GM20000 (cell line): ENCODE measurements at places on chromosomes 1 and 21.

- peak; percentile 34 for DNase-seq
Measured at GRCh38 chr1:114263343-114263742, 109.7 kb upstream of the SYT6 start.

DNA sequence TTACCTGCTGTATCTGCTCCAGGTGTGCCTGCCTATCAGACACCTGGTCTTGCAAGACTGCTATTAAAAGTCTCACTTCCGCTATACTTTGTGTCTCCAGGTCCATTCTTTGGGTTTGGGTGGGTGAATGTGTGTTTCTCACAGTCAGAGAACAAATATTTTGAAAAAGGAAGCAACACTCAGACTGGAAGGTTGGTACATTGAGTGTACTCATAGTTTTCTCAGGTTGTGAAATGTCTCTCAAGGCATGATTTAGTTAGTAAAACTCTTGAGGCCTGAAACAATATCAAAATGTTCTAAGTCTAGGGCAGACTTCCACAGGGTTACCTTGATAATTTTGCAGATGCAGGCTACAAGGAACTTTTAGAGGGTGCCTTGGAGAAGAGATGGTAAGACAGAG lies 429.9 kb upstream of the ZRANB2 start:
- DNase-seq = no peak

- DNase-seq = peak; percentile 41
Measured at GRCh38 chr1:217482356-217483102, 148.4 kb downstream of the GPATCH2 start.

DNA sequence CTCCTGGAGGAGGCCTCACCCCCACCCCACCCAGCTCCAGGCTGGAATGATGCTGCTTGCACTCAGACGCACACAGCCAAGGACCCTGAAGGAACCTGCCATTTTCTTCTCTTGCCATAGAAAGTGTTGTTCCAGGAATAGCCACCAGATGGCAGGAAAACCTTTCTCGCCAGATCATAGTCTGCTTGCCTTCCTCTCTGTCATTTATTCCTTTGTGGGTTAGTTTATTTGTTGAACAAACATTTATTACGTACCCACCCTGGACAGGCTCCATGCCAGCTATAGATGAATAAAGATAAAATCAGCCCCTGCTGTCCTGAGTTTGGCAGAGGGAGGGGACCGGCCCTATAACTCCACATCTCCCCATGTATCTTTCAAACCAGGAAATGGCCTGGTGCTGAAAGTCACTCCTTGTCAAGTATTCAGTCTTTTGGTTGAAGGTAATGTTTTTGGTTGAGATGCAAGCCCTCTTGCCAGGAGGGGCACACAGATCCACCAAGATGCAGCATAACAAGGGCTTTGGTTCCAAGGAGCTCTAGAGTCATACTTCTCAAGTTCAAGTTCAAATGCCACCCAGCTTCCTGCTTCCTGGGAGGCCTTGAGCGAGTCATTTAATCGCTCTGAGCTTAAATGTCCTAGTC lies 7.0 kb upstream of the KCNC4 start:
- DNase-seq = peak; percentile 78

DNA sequence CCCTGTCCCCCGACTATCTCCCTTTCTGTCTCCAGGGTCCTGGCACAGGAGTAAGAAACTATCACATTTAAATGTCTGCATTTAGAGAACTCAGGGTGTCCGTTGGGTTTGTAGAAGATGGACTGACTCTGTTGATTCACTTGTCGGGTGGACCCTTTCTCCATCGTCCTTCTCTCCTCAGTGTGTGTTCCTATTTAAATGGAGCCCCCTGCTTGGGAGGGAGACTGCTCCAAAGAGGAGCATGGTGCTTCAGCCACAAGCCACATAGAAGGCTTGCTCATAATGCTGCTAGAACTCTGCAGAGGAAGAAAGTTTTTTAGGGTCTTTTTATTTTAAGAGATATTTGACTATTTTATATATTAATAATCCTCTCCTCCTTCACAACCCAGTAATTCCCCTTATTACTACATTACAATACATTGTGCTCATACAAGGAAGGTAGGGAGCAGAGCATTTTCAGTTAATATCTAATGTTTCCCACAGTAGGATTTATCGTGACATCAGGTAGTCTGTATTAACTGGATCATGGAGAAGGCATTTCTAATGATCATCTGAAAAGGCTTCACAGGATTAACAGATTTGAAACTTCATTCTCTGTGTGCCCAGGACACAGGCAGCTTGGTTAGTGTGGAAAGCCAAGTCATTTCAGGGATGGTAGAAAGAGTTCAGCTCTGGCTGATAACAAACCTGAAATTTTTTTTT lies 13.8 kb downstream of the FGGY start:
- no peak for DNase-seq

DNA sequence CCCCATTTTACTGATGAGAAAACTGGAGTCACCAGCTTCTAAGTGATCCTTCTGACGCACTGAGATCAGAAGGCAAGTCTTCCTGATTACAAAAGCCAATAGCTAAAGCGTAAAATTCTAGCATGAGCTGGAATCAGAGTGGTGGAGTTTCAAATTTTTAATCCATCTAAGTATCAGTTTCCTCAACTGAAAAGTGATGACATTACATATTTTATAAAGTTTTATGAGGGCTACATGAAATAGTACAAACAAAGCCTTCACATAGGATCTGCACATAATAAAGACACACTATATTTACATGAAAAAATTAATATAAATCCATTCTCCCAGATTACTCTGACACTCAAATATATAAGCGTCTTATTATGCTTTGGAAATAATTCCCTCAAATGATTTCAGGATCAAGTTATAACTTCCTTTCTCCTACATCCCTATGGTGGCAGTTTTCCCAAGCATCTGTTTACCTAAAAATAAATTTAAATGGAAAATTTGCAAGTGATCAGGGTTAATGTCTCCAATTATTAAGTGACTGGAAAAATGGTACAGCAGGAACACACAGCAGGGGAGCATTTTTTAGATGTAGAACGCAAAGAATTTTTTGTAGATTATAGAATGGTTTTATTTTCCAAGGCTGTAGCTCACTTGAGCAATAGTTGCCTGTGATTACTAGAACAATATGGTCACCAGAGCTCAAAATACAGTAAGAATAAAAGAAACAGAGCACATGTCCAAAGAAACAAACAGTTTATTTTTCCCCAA lies 490.4 kb upstream of the C1orf87 start:
- no peak for DNase-seq

DNA sequence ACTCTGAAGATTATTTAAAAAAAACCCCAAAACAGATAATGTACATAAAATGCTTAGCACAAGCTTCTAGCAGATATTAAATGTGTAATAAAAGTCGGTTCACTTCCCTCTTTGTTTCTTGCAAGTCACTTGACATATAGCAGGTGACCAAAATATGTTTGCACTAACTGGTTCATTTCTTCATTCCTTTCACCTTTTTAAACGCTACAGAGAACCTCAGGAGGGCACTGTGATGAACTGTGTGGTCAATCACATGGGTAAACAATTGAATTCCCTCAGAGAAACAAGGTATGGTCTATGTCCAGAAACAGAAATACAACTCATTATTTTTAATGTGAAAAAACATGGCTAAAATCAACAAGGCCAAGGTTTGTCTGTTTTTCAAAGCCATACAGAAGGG lies 51.3 kb upstream of the BCL10 start:
- no peak for DNase-seq

DNA sequence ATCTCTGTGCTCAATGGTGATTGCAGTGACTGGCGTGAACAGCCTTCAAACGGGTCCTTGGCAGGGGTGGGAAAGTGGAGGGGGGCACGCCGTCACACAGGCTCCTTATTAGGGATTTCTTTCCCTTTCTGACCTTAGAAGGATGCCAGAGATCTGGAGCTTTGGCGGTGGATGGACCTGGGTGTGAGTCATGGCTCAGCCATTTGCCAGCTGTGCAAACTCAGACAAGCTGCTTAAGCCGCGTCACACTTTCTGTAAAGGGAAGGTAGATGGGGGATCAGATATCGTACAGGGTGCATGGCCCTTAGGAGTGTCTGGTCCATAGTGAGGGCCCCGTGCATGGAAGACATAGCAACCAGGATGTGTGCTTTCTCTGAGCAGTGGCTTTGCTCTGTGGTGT lies 48.3 kb upstream of the C1orf174 start:
- DNase-seq = no peak

DNA sequence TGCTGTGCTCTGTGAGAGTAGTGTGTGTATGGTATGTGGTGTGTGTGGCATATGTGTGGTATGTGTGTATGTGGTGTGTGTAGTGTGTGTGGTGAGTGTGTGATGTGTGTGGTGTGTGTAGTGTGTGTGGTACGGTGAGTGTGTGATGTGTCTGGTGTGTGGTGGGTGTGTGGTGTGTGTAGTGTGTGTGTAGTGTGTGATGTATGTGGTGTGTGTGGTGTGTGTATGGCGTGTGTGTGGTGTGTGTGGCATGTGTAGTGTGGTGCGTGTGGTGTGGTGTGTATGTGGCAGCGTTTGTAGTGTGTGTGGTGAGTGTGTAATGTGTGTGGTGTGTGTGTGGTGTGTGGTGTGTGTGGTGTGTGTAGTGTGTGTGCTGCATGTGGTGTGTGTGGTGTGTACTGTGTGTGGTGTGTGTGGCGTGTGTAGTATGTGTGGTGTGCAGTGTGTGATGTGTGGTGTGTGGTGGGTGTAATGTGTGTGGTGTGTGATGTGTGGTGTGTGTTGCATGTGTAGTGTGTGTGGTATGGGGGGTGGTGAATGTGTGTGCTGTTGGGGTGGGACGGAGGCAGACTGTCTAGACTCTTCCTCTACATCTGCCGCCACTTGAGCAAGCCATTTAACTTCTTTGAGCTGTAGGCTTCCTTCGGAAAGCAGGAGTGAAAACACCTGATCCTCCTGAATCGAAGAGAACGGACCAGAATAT lies 33.5 kb downstream of the GPA33 start:
- DNase-seq = no peak

DNA sequence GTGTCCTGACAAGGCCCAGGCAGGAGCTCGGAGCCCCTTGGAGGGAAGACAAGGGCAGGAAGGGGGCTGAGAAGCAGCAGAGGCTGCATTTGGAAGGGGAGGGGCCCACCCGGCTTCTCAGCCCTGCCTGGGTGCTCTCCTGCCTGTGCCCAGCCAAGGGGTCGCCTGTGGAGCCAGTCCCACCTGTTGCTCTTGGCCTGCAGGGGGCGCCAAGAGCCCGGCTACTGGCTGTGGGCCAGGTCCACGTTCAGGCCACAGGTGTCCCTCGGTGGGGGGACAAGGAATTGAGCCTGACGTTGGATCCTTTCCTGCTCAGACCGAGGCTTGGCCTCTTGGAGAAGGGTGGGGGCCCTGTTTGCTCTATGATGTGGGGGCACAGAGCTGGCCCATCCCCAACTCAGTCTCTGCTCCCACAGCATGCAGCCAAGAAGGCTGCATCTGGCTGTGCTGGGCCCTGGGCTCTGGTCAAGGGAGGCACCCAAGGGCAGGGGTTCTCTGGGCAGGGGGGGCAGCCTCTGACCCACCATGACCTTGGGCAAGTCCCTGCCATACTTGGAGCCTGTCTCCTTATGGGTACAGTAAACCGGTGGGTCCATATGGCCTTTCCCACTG lies 10.9 kb downstream of the WNT4 start:
- peak; percentile 87 for DNase-seq

GRCh38 chr1:116881879-116882520 lies 27.7 kb upstream of the PTGFRN start:
- peak; percentile 49 for DNase-seq

GRCh38 chr1:4634793-4635406 lies 19.5 kb upstream of the AJAP1 start:
- no peak for DNase-seq

- no peak for DNase-seq
Measured at GRCh38 chr1:29630756-29631155, 394.4 kb downstream of the PTPRU start.

GRCh38 chr1:13662493-13662892 lies 37.5 kb upstream of the PRDM2 start:
- DNase-seq = no peak

- peak; percentile 13 for DNase-seq
Measured at GRCh38 chr1:91502672-91503184, 2.1 kb downstream of the CDC7 start.

DNA sequence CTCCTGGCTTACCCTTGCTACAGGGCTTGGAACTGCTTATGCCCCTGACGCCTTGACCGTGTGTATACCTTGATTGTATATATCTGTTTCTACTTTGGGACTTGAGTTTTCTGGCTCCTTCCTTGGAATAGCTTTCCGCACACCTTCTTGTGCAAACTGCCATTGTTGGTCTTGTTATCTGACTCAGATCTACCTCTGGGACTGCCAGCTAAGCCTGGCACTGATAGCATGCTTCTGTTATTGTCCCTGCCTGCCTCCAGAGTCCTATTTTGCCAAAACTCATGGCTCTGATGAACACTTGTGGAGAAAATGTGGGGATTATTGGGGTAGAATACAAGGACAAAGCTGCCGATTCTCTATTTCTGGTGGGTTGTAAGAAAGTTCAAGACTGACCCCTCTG lies 15.4 kb downstream of the FMOD start:
- DNase-seq = no peak

GRCh38 chr21:8993943-8994639 lies 1527.3 kb upstream of the TPTE start:
- no peak for DNase-seq

GRCh38 chr1:23960291-23961020 lies 828 bp downstream of the PNRC2 start:
- no peak for DNase-seq

- no peak for DNase-seq
Measured at GRCh38 chr21:21387916-21388315, 389.7 kb downstream of the NCAM2 start.

- no peak for DNase-seq
Measured at GRCh38 chr1:21680381-21680780, 11.2 kb upstream of the RAP1GAP start.

GRCh38 chr1:69421286-69421685 lies 146.4 kb upstream of the LRRC7 start:
- no peak for DNase-seq

GRCh38 chr1:1197551-1198422 lies 8.6 kb downstream of the TNFRSF18 start:
- DNase-seq = no peak

DNA sequence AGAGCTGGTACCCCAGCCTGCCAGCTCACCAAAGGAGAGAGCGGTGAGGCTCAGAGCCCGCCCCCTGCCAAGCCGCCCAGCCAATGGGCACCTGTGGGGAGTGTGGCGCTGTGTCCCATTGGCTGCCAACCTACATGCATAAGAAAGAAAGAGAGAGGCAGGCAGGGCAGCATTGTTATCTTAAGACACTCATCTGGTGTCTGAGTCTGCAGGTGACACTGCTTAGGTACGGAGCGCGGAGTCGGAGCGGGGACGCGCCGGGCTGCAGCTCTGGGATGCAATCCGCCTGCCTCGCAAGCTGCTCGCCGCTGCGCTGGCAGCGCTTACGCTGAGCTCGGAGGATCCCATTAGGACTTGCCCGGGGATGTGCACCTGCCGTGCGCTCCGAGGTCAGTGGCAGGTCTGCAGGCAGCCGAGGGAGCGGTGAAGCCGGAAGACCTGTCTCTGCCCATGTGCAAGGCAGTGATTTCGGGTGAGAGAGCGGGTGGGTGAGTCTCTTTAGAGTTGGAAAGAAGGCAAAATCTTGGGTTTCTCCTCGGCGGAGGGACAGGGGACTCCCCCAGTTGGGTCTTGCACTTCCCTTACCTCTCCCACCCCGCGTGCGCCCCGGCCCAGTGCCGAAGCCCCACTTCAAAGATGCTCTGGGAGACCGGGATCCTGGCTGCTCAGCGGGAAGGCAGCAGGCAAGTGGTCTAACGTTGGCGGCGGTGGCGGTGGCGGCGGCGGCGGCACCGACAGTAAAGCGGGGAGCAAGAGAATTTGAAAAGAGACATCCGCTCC lies at the start of gene BRINP2:
TSS of gene BRINP2 (plus strand) at position 203 of the 780 bp plus-strand sequence. CDS start 58,919 bp downstream, outside the sequence.
- no peak for DNase-seq
